CD4-positive, alpha-beta T cell treated with Interleukin-10 for 1 hour (primary cell): ENCODE measurements at places on chromosomes 11 and 22.

DNA sequence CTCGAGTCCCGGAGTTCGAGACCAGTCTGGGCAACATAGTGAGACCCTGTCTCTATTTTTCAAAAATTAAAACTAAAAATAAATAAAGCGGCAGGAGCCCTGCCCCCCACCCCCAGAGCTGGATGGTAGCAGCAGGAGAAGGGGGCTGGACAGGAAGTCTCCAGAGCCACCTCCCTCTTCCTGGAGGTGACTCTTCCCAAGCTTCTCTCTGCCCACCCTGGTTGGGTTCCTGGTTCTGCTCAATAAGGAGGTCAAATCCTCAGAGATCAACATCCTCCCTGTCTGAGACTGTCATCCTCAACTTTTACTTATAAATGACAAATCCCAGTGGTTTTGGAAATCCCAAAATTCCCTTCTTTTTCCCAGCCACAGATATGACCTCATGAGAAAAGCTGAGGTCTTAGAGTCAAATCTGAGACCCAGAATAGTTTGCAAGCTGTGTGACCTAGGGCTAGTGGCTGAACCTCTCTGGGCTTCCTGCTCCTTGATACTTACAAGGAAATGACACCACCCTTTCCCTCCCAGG lies 987 bp downstream of the C1QTNF6 start:
- DNase-seq, result no peak

- no peak for DNase-seq
Measured at GRCh38 chr11:120867988-120868387, 155.9 kb upstream of the TBCEL start.

- no peak for DNase-seq
Measured at GRCh38 chr11:44575288-44575672, 9.8 kb downstream of the CD82 start.

- DNase-seq, result no peak
Measured at GRCh38 chr22:18975434-18976196, 39.5 kb upstream of the PRODH start.

GRCh38 chr11:75445315-75445953 lies 12.4 kb upstream of the KLHL35 start:
- DNase-seq, result peak; percentile 74

DNA sequence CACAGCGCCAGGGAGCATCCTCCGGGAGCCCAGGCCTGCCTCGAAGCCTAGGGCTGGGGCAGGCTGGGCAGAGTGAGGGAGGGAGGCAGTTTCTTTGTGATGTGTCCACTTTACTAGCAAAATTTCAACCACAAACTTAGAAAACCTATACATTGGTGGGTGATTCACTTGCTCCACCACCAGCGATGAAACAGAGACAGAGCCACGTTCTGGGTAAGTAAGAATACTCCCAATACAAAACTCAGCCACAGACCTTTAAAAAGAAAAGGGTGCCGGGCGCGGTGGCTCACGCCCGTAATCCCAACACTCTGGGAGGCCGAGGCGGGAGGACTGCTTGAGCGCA lies 22.3 kb downstream of the CDKN1C start:
- no peak for DNase-seq
